Hematopoietic multipotent progenitor cell (in vitro differentiated cells): ENCODE measurements at places on chromosomes 11 and 22.

- DNase-seq = no peak
These were observed 67.6 kb upstream of the CTSC start for GRCh38 chr11:88404932-88405710.

- DNase-seq = peak; percentile 82
These were observed 7.9 kb downstream of the MRPL16 start for GRCh38 chr11:59802639-59803176.

- no peak for DNase-seq
These were observed 1.0 kb downstream of the MN1 start for GRCh38 chr22:27800250-27801201.

- peak; percentile 5 for DNase-seq
These were observed 60.9 kb upstream of the BMAL1 start for GRCh38 chr11:13216711-13217075.

GRCh38 chr11:37313266-37313665 is 715.2 kb upstream of the RAG2 start:
- no peak for DNase-seq

DNA sequence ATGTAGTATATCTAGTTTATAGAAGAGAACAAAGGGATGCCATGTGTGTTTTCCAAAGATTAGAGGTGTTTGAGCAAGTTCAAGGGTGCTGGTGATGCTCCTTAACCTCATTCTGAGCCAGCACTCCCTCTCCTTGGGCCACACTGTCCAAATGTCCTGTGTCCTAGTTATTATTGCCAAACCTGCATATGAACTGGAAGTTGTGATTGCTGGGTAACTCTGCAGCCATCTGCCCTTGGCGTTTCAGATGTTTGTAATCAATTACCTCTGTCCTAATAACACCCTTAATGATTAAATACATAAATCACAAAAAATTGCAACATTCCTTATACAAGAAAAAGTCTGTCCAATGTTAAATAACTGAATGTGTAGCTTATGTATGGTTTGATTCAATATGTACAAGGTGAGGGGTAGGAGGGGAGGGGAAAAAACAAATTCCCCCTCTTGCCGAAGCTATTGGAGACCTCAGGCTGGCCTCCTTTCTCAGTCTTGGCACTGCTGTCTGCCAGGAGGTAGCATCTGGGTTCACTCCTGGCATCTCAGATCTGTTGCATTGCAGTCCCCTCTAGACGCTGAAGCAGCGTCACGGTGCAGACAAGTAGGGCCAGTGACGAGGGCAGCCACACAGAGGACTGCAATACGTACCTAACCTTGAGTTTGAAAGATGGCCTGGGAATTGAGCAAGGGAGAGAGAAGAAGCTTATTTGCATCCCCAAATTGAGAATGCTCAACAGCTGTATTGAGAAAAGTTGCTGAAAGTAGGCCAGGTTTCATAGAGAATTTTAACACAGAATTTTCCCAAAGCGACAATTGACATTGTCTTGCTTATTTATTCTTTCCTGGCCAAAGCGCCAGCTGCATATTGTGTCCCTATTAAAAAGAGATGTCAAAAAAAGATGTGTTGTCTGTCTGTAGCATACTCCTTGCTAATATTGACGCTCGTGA is 89.6 kb upstream of the ARHGAP32 start:
- no peak for DNase-seq

GRCh38 chr11:447923-448731 is 2.0 kb upstream of the PTDSS2 start:
- peak; percentile 91 for DNase-seq

GRCh38 chr11:10441652-10442503 is 13.2 kb upstream of the AMPD3 start:
- DNase-seq = no peak

DNA sequence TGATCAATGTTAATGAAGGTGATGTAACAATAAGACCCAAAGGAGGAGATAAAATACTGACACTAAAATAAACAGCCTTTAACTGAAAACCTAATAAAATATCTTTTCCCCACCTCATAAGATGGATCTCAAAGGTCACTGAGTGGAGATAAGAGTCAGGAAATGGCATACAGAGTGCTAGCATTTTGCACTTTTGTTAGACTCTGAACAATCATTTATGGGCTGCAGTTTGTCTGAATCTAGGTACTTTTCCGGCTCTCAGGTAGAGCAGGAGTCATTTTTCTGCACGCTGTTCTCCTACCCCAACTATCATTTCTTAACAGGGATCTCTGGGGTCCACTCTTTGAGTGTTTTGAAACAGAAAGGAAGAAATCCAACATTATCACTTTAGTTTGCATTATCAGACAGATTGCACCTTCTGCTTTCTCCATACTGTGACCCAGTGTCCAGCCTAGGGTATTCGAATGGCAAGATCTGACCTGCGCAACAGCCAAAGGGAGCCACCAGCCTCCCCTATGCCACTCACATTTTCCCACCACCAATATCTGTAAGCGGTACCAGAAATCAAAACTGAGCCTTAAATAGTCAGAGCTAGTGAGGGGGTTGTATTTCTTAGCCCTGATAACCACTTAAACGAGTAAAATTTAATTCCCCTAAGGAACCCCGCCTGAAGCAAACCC is 863 bp downstream of the SIAE start:
- no peak for DNase-seq

- DNase-seq = no peak
These were observed 8.8 kb downstream of the RRAS2 start for GRCh38 chr11:14350215-14350614.

DNA sequence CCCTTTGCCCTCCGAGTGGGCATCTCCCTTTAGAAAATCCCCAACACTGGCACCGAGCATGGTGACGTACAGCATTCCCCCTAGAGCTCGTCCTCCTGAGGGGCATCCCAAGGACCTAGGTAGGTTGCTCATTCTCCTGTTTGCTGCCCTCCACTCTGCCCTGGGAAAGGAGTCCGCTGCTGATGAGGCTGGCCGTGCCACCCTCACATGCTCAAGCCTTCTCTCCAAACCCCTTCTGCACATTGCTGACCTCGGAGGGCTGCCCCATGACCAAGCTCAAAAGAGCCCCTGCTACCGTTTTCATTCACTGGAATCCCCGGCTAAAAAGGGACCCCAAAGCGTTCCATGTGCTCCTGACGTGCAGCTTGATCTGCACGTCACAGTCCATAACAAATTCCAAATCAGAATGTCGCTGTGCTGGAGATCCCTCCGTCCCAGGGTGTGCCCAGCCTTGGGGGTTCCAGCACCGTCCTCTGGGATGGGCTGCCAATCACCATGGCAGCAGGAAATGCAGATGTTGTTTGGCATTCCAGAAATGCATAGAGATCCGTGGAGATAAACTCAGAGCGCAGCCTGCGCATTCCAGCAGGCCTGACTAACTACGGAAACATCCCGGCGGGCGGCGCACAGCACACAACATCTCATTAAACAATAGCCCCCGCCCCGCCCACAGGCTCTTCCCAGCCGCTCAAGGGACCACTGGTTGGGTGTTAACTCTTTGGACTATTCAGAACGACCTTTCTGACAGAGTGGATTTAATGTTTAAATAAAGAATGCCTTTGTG is 26.3 kb upstream of the GNB1L start:
- no peak for DNase-seq
